ENCODE measurements at places on chromosomes 4 and X. TPM values are rescaled to one million over a fixed set of nuclear protein-coding genes. Genes with fewer than 3 reads are reported as not detected.

- DNase-seq, result no peak
Measured at GRCh38 chr4:4758681-4759080, 100.8 kb upstream of the MSX1 start.

DNA sequence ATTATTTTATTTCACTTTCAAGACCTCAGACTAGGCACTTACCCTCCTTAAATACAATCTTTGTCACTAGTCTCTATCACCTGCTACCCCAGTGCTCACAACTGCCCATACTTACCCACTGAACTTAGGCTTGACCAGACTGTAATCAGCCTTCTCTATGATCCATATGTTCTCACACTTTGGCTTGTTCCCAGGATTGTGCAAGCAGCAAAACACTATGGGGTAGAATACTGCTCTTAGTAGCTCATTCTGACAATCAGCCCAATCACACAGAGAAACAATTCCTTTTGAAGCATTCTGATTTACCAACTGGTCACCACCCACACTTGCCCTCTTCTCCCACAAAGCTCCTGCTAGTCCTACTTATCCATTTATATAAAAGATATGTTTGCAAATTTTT, 878.3 kb downstream of the FSTL5 start:
- DNase-seq, result no peak

- no peak for DNase-seq
Measured at GRCh38 chrX:68997511-68997910, 167.7 kb downstream of the PJA1 start.

Gene NHSL2
- total RNA-seq, result 9.7 TPM

Gene CYP2U1
- total RNA-seq, result 19.0 TPM

DNA sequence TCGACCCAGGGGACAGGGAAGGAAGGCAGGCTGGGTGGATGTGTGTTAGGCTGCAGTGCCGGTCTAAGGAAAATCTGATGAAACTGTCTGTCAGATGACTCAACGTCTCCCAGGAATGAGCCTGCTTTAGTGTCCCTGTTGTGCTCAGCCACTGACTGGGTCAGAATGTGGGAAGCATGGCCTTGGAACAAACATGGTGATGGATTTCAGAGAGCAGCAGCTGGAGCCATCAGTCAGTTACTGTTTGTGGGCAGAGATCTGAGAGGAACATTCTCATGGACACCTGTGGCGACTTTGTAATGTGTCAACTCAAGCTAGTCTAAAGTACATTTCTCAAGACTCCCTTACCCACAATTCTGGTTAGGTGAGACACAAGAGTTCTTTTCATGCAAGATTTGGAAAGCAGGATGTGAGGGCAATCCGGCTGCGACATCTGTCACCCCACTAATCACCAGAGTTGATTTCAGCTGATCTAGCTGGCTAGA, 63.2 kb downstream of the ANAPC10 start:
- DNase-seq, result peak; percentile 63

Gene VCX3A
- not detected for total RNA-seq

Gene DAPP1
- not detected for total RNA-seq

GRCh38 chr4:184200296-184200695, 17.4 kb downstream of the ENPP6 start:
- DNase-seq, result no peak

- DNase-seq, result no peak
Measured at GRCh38 chr4:8325291-8325973, 55.9 kb downstream of the HTRA3 start.

DNA sequence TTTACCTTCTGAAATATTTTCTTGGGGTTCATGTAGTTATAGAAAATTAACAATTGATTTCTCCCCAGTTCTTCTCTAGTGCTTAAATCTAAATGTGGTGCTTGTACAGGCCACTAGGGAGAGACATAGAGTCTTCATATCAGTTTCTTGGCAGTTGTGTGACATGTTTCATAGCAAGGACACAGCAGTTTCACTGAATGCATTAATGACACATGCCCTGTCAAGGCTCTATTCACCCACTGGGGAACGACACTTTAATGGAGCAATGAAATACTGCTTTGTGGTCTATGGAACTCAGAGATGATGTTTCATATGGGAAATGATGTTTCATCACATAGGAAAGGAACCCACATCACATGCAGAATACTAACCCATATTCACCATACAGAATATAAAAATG, 2.8 kb downstream of the VEGFC start:
- peak; percentile 76 for DNase-seq

GRCh38 chr4:102319594-102319993, 25.7 kb downstream of the SLC39A8 start:
- DNase-seq, result no peak

Gene MAPK10
- total RNA-seq, result 12.1 TPM

Gene EXOC1L
- not detected for total RNA-seq

DNA sequence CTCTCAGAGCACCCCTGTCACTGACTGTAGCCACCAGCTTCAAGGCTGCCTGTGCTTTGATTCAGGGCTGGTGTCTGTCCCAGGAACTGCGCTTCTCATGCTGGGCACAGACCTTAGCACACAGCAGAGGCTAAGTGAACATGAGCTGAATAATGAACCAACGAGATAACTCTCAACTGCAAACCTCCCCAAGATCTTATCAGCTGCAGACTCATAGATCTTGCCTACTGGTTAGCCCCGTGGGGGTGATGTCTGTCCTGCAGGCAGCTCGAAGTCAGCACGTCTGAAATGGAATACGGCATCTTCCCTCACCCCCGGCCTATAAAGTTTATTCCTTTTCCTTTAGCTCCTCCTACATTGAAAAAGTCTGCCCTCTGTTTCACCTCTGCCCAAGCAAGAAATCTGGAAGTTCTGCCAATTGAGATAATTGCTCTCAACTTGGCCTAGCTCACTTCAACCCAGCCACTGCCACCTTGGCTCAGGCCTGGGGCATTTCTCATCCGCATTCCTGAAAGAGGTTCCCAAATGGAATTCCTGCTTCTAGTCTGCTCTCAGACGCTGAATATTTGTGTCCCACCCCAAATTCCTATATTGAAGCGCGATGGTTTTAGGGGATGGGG, 73.7 kb downstream of the GATB start:
- no peak for DNase-seq

Gene SSX2B
- 0.32 TPM for total RNA-seq

Gene PPEF2
- not detected for total RNA-seq

- peak; percentile 24 for DNase-seq
Measured at GRCh38 chrX:39809331-39809730, 288.4 kb downstream of the BCOR start.

DNA sequence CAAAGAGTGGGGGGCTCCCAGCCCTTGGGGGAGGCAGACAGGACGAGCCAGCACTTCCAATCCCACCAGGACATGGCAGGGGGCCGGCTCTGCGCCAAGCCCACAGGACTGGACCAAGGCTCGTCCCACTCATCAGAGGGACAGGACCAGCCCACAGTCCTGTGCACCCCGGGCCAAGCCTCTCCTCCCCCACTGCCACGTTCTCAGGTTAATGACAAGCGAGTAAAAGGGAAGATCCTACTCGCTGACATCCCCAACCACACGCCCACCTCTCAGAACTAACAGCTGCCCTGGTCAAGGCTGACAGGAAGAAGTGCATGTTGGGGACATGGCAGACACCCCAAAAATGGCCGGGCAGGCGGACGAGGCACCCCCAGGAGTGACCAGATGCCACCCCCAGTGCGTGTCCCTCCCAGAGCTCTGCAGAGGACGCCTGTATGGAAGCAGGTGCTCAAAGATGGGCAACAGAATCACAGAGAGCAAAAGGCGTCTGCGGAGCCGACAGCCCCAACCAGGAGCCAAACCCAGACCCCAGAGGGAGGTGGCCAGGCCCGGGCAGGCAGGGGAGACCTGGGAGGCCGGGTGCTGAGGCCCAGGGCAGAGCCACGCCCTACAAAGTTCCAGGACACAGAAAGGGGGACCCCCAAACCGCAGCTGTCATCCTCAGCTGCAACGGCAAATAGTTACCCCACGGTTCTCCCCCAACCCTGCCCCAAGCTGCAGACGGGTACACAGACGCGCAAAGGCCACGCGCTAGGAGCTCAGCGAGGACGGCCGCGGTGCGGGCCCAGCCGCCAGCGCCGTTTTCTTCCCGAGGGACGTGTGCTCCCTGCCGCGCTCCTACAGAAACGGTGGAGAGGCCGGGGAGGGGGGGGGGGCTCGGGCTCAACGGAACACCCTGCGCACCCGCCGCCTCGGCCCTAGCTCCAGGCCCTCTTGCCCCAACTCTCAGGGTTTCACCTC, 1.7 kb downstream of the CTBP1 start:
- peak; percentile 19 for DNase-seq

DNA sequence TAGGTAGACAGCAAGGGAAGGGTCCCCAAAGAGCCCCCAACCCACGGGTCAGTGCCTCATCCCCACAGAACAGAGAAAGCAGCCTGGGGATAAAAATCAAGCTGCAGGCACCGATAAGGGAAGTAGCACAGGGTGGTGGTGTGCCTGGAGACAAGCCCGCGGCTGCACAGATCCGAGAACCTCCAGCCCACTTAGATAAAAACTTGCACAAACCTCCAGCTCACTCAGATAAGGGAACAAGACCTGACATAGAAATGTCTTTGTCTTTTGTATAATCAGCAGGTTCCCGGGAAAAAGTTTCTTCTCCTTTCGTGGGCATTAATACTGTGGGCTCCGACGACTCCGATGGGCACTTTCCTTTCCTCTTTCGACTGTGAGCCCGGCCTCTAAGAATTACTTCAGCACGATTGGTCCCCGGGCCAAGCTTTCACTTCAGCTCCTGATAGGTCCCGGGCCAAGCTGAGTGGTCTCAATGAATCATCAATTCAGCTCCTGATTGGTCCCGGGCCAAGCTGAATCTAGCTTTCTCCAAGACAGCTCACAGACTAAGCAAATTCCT, 32.4 kb downstream of the PRDX4 start:
- peak; percentile 34 for DNase-seq

DNA sequence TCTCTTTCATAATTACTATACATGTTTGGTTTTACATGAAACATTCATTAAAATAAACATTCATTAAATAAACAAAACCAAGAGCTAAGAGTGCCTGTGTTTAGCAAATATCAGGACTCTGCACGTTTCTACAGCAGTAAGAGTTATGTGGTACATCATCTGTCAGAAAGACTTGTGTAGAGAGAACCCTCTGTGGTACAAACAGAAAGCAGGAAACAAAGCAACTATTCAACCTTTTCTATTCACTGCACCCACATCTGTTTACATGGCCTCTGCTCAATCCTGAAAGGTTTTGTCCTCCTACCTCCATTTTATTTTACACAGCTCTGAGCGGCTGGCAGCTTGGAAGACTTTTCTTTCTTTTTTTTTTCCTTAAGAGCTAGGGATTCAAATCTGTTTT, 90.7 kb upstream of the PCDH18 start:
- peak; percentile 26 for DNase-seq

GRCh38 chr4:144399927-144400326, 246.0 kb upstream of the HHIP start:
- DNase-seq, result peak; percentile 30

GRCh38 chr4:52588097-52588496, 71.0 kb downstream of the USP46 start:
- DNase-seq, result peak; percentile 50

- peak; percentile 62 for DNase-seq
Measured at GRCh38 chrX:39848243-39848642, 249.5 kb downstream of the BCOR start.

GRCh38 chr4:75821216-75821615, 81.0 kb downstream of the PPEF2 start:
- no peak for DNase-seq
